ENCODE measurements at places on chromosomes 6 and 20.

- no peak for DNase-seq
Measured at GRCh38 chr6:36029464-36029863, 1.9 kb downstream of the MAPK14 start.

DNA sequence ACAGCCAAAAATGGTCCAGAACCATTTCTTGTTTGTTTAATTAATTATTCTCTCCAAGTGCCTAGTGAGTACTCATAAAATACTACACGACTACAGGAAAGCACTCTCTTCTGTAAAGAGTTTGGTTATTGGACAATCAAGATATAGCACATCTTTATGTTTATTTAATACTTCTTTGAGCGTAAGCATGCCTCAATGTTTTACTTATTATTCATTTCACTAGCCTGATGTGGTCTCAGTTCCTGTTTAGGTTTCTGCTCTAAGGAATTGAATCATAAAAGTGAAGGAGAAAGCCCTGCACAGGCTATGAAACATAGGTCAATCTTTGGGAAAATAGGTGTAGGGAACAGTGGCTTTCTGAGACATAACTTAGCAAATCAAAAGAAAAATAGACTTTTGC lies 45.9 kb upstream of the AIG1 start:
- DNase-seq, result no peak

GRCh38 chr6:1240766-1241318 lies 71.1 kb upstream of the FOXQ1 start:
- no peak for DNase-seq

DNA sequence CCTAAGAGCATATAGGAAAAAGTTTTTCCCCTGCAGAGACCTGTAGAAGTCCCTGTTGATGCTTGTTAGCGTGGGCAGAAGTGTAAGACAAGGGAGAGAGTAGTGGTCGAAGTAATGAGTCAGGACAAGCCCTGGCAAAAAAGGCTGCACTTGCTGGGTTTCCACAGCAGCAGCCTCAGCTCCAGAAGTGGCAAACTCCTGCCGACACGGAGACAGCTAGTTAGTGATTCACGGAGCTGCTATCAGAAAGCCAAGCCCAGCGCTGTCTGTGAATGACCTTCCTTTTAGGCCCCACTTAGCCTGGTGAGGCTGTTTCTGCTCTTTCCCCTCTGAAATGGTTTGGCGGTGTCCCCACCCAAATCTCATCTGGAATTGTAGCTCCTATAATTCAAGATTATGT lies 109.1 kb downstream of the FAM50B start:
- no peak for DNase-seq

- DNase-seq, result peak; percentile 93
Measured at GRCh38 chr6:111605100-111605751, 452 bp downstream of the TRAF3IP2 start.

DNA sequence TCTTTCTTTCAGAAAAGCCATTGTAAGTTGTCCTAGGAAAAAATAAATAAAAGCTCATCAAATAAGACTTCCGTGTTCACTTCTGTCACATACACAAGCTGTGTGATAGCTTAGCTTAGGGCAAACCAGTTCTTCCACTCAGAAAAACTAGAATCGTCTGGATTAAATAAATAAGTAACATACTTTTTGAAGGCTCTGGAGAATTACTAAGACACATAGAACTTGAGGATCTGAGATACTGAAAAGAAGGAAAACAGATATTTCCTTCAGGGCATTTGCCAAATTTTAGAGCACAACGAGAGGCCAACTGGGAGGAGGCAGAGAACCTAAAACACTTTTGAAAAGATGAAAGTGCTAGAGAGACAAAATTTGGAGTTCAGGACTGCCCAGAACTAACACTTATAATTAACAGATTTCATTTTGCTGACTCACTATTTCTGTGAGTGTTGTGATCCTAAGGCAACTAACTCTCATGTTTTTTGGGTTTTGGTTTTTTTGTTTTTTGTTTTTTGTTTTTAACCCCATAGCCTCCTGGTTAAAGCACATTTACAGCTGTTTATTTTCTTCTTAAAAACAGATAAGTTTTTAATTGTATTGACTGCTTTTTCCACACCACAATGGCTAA lies 38.7 kb upstream of the THEMIS start:
- no peak for DNase-seq

GRCh38 chr6:162157167-162157870 lies 570.2 kb downstream of the PRKN start:
- no peak for DNase-seq

GRCh38 chr20:47278907-47279348 lies 77.6 kb downstream of the ZMYND8 start:
- DNase-seq, result no peak

GRCh38 chr6:137248702-137249101 lies 29.5 kb upstream of the IFNGR1 start:
- no peak for DNase-seq

DNA sequence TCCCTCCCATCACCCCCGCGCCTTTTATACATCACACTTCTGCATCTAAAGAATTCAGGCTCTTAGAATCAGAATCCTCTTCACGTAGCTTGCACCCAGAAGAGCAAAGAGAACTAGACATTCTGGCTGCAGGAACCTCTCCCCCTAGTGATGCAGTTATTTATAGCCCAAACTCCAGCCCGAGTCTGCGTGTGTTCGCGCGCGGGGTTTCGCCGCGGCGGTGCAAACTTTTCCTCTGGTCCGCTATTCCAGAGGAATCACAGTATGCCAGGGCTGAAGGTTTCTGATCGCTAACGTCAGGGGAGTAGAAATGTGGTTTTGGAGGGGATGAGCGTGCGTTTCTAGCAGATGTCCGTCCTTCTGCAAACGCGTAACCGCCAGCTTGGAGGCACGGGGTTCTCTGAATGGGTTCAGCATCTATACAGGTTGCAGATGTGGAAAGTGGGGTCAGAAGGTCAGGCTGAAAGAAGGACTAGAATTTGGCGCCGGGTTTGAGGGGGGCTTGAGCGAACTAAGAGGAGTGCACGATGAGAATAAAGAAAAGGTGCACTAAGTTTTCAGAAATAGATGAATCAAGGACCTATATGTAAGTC lies 1.8 kb downstream of the EPHA7 start:
- DNase-seq, result no peak

DNA sequence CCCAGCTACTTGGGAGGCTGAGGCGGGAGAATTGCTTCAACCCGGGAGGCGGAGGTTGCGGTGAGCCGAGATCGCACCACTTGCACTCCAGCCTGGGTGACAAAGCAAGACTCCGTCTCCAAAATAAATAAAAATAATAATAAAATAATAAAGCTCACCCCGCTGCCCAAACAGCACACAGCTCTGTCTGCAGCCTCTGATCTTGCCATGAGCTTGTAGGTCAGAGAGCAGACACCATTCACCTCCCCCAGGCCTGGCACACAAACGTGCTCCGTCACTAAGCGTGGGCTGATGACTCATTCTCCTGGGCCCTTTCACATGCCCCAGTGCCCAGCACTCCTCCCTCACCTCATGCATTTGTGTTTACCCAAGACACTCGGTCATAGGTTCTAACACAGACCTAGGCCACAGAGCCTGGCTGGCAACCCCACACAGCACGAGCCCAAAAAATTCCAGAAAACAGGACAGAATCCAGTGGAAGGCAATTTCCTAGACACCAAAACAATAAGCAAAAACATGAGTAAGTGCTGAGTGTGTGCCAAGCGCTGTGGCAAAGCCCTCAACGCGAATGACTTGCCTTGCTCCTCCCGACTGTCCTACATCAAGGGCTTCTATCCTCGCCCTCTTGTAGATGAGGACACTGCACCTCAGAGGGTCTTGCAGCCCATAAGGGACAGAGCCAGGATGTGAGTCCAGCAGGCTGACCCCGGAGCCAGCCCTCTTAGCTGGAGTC lies 18.0 kb downstream of the ATP9A start:
- DNase-seq, result peak; percentile 88

DNA sequence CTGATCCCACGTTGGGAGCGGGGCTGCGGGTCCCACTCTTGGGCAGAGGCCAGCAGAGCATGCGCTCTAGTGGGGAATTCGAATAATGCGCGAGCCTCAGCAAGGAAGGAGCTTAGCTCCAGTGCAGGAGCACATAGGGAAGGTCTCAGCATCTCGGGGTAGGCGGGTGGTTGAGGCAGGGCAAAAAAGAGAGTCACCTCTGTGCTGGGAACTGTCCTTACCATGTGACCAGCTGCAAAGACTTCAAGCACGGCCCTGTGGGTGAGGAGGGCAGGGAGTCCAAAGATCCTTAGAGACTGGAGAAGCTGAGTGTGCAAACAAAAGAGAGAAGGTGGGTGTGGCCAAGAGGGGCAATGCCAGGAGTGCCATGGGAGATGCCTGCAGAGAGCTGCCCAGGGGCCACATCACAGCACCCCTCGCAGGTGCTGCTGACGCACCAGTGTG lies 79.2 kb upstream of the CD93 start:
- peak; percentile 58 for DNase-seq

DNA sequence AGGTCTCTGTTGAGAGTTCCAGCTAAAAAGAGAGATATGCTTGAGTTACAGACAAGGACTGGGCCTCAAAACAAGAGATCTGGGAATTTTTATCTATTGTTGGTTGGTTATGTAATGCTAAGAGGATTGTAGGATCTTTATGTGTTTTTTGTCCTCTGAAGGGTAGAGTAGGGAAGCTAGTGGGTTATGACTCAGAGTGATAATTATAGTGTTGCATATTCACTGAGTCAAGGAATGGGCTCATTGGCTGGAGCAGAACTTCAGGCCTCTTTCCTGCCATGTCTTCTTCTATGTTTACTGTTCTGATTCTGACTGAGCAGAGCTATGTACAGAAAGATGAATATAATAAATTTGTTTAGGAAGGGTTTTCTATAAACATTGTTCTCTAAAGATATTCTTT lies 66.1 kb upstream of the NOX3 start:
- no peak for DNase-seq

- DNase-seq, result no peak
Measured at GRCh38 chr6:19297880-19298279, 539.3 kb upstream of the ID4 start.

- DNase-seq, result no peak
Measured at GRCh38 chr20:64160118-64160517, 4.1 kb upstream of the MYT1 start.

DNA sequence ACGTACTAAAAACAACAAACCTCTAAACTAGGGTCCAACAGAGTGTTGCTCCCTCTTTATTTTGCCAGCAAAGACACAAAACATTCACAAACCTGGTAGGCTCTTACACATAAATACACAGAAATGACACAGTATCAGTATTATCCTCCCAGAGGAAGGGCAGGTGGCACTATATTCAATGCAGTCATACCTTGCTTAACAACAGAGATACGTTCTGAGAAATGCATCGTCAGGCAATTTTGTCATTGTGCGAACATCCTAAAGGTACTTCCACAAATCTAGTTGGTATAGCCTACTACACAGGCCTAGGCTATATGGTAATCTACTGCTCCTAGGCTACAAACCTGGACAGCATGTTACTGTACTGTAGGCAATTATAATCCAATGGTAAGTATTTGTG lies 9.6 kb downstream of the ZBTB2 start:
- DNase-seq, result no peak

- DNase-seq, result no peak
Measured at GRCh38 chr20:15075586-15075985, 738.2 kb upstream of the FLRT3 start.

- DNase-seq, result no peak
Measured at GRCh38 chr20:12012241-12013222, 94.8 kb downstream of the BTBD3 start.

- no peak for DNase-seq
Measured at GRCh38 chr20:51341581-51341980, 200.9 kb downstream of the NFATC2 start.

- DNase-seq, result no peak
Measured at GRCh38 chr20:47349365-47350180, 6.9 kb downstream of the ZMYND8 start.

DNA sequence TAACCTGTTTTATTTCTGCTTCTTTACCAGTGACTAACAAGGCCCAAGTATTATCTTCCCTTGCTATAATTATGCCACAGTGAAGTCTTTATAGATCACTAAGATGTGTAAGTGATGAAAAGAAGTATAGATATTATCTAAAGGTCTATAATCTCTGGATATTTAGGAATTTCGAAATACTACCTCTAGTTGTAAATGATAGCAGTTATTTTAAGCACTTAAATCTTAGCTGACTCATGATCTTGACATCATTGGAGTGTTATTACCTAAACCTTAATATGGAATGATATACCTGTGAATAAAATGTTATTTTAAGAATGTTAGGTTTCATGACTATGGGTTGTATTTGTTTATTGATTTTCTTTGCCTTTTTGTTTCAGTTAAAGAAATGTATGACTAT lies 31.5 kb downstream of the CDC40 start:
- no peak for DNase-seq

GRCh38 chr20:41087325-41087685 lies 50.0 kb upstream of the PLCG1 start:
- DNase-seq, result no peak

DNA sequence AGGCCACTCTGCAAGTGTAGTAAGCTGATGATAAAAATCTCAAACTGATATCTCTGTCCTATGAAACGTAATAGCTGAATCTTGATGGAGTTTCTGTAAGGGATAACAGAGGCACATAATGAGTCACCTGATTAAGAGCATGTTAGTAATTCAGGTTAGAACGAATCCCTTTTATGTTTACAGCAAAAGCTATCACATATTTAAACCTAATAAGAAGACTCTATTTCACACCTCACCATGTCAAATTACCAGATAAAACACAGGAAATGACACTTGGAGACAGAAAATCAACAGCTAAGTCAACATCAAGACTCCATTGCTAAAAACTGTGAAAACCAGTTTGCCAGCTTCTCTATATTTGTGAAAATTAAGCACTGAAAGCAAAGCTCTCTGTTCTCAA lies 11.8 kb downstream of the CST7 start:
- no peak for DNase-seq

GRCh38 chr6:9116026-9116425 lies 680.7 kb upstream of the SLC35B3 start:
- no peak for DNase-seq

GRCh38 chr6:2763345-2763841 lies 1.8 kb upstream of the WRNIP1 start:
- DNase-seq, result no peak

GRCh38 chr6:133590814-133591213 lies 298.1 kb upstream of the TCF21 start:
- no peak for DNase-seq

- no peak for DNase-seq
Measured at GRCh38 chr20:54122681-54123586, 50.9 kb downstream of the CYP24A1 start.

DNA sequence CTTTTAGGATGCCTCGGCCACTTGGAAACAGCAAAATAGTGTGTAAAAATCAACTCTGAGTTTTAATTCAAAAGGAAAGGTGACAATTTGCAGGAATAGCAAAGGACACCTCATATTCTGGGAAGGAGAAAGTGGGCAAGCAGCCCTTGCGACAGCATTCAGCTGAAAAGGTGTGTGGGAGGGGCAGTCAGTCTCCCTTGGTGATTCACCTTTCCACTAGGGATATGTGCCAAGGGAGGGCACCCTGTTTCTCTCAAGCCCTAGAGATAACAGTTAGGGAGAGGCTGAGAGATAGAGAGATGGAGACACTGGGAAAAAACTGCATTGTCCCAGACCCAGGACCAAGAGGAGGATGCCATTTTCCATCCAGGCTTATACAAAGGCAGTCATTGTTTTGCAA lies 228.1 kb downstream of the EPM2A start:
- no peak for DNase-seq

DNA sequence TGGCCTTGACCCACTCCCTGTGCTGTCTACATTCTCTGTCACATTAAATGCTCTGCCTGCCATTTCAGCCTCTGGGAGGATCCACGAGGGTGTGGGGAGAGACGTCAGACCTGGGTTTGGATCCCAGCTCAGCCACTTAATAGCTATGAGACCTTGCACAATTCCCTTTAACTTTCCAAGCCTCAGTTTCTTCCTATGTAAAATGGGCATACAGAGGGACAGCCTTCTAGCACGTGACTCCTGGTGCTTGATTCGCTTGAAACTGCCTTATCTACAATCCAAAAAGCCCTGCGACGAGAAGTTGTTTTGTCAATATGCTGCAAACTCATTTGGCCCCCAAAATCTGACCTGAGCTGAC lies 40.0 kb downstream of the TOX2 start:
- DNase-seq, result no peak

All from coronary artery (tissue), 2 donors.